ENCODE measurements at places on chromosomes 1 and 21.
A peak's percentile ranks its signal among the peaks of the same experiment; 100 is the strongest.

DNA sequence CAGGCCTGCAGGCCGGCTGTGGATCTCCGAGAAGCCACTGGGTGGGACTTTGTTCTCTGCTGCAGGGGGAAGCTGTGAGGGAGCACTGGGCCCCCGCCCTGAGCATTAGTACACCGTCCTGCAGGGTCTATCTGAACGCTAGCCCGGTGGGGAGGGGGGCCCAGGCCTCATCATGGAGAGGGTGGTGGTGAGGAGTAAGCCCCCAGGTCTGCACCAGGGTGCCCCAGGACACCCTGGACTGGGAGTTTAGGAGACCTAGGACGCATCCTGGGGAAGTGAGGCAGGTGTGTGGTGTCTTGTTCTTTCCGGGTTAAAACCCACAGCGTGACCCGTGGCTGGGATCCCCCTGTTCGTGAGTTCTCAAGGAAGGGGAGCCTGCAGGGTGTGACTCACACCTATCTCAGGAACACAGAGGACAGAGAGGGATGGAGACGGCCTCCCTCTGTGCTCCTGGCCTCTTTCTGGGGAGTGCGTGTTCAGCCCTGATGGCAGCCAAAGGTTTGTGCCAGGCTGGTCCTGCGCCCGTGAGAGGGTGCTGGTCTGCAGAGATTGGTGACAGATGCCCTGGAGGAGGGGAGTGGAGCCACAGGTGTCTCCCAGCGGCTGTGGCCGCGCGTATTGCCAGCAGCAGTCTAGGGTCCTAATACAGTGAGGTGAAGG is 44.8 kb downstream of the AGPAT3 start:
- DNase-seq, result no peak

- DNase-seq, result no peak
Observed at GRCh38 chr21:42150474-42151085, 68.4 kb upstream of the ABCG1 start.

- no peak for DNase-seq
Observed at GRCh38 chr1:182739545-182739944, 50.0 kb upstream of the NPL start.

DNA sequence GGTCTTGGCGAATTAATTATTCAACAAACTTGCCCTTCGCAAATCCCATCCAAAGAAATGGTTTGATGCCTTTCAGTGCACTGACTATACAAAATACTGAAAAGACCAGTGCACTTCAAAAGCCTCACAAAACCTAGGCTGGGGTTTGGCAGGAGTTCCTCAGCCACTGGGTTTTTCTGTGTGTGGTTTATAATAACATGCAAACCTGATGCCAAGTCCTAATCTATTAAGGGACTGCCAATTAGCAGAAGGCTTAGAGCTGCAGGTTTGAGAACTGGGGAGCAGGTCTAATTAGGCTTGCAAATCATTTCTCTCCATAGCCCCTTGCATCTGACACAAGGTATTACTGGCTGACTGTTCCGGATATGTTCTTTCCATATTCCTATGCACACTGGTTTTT is 27.7 kb downstream of the PLPP3 start:
- DNase-seq, result no peak

DNA sequence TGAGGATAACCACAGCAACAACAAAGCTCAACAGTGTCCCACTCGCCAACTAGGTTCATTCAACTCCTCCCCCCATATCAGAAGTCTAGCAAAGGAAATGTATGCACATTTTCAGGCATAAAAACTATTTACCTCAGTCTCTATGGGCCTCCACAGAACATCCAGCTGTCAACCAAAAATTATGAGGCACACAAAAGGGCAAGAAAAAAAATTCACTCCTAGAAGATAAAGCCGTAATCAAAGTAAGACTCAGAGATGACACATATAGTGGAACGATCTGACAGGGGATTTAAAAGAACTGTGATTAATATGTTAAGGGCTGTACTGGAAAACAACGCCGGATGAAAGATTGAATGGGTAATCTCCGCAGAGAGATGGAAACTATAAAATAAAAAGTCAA is 158.7 kb downstream of the NTPCR start:
- no peak for DNase-seq

GRCh38 chr1:67001682-67002425 is 52.1 kb downstream of the SLC35D1 start:
- DNase-seq, result no peak

DNA sequence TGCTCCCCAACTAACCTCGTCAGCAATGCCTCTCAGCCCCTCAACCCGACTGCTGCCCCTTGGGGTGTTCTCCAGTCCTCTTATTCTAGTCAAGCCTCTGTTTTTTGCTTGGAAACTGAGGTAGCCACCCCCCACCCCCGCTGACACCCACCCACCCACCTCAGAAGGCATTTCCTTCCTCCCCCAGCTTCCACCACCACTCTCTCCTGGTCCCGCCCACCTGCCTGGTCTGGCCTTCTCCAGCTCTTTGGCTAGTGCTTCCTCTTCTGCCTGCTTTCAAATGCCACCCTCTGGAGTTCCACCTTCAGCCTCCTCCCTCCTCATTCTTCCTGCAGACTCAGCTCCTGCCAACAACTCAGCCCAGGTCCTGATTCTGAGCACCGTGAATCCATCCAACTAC is 35.3 kb downstream of the OLFML2B start:
- DNase-seq, result no peak

GRCh38 chr1:87305151-87305550 is 23.5 kb upstream of the LMO4 start:
- no peak for DNase-seq

- DNase-seq, result no peak
Observed at GRCh38 chr1:225896494-225896893, 7.5 kb upstream of the LEFTY1 start.

- DNase-seq, result no peak
Observed at GRCh38 chr1:238115852-238116251, 225.1 kb upstream of the ZP4 start.

GRCh38 chr1:55781944-55782482 is 566.8 kb upstream of the USP24 start:
- no peak for DNase-seq

- no peak for DNase-seq
Observed at GRCh38 chr1:47872886-47873285, 124.3 kb downstream of the TRABD2B start.

DNA sequence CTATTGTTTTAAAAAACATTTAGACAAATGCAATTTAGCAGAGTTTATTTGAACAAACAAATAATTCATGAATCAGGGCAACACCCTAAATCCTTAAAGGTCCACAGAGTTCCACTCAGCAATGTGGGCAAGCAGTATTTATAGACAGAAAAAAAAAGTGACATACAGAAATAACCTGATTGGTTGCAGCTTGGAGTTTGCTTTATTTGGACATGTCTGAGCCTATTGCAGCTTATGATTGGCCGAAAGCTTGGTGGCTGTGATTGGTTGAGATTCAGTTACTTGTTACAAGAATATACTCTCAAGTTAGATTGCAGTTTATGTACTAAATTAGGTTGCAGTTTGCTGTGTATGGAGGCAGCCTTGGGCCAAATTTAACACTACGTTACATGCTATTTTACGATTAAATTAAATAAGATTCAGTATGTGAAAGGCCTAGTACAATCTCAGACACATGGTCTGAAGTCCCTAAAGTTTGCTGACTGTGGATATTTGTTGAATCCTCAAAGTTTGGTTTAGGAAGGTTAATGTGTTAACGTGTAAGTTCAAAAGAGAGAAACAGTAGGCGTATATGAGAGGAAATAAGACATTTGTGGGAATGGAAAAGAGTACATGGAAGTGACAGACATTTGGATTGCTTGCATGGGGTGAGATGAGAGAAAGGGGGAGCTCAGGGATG is 6.9 kb upstream of the CAMSAP2 start:
- DNase-seq, result no peak

GRCh38 chr1:225834417-225835329 is 24.7 kb downstream of the EPHX1 start:
- DNase-seq, result no peak

GRCh38 chr1:201361652-201362504 is 15.6 kb downstream of the TNNT2 start:
- DNase-seq, result peak; percentile 24

DNA sequence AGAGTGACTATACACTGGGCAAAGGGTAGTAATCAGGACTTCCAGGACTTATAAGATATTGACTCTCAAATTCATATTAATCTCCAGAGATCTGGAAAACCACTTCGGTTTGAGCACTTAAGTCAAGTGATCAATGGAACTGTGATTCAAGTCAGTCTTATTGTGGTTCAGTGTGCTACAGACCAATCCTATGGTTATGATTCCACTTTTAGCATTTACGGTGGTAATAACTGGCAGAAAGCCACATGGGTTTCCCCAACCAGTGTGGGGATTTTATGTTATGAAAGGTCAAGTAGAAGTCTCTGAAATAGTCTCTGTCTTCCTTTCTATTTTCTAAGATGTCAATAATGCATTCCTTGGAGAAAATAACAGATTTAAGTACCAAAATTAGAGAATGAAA is 151.3 kb upstream of the NEGR1 start:
- no peak for DNase-seq

DNA sequence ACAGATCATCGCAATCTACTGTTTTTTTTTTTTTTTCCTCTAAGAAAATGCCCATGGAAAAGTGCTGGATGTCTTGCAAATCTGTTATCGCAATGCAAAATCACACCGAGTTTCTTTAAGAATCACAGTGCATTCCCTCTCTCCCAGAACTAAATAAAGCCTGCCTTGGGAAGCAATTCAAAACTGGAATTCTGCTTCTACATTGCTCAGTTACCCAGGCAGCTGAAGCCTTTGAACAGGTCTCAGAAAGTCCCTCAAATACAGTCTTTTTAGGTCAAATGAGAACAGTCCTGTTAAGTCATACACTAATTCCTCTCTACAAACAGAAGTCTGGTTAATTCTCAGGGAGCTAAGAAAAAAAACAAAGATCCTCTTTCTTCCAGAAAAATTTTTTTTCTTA is 46.3 kb downstream of the SLC30A10 start:
- DNase-seq, result no peak

GRCh38 chr1:50156241-50157010 is 47.7 kb downstream of the ELAVL4 start:
- no peak for DNase-seq

- peak; percentile 43 for DNase-seq
Observed at GRCh38 chr1:110412576-110412975, 5.1 kb upstream of the LAMTOR5 start.

DNA sequence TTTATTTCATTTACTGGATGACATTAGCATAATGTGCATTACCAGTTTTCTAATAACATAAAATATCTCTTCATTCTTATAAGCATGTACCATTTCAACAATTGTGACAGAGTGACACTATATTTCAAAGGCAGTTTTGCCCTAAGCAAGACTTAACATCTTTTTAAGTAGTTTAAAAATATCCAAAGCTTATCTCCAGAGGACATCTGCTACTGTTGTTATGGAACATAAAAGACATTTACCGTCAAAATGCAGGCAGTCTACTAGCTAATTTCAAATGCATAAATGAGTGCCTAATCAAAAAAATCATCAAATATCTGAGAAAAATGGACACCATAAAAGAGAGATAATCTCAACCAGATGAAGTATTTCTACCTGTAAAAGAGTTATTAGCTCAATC is 782.4 kb upstream of the BRINP3 start:
- DNase-seq, result no peak

GRCh38 chr1:96039910-96040309 is 681.7 kb upstream of the PTBP2 start:
- no peak for DNase-seq

DNA sequence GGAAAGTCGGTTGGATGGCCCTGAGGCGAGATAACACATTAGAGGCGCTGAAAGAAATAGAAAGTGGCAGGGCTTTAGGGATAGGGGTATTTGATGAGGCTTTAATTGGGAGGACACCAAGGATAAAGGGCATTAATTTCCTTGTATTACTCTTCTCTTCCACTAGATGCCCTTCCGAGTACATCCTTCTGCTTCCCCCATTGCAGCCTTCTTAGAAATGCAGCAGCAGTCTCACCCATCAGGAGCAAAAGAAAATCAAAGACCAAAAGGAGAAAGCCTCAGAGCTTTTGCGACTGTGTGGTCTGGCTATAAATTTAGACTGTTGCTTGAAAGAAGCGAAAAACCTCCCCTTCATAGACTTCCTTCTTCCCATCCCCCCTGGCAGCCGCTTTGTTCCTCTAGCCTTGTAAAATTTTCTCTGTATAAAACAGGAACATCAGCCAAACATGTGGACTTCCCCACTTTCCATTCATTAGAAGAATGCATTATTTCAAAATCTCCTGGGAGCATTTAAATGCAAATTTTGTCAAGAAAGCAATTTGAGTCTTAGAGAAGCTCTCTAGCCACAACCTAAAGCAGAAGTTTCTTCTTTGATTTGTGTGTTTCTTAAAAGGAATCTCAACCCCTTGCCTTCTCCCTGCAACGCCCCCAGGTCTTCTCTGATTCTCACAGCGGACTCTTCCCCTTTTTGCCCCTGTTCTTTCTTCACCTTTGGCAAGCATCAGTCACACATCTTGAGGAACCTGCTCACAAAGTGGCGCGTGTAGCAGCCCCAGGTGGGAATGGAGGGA is 76.6 kb downstream of the NDUFS5 start:
- DNase-seq, result peak; percentile 27

GRCh38 chr1:160164121-160164520 is 12.7 kb downstream of the ATP1A4 start:
- DNase-seq, result no peak

- DNase-seq, result no peak
Observed at GRCh38 chr1:243903895-243904294, 53.9 kb upstream of the AKT3 start.

- no peak for DNase-seq
Observed at GRCh38 chr1:185534801-185535200, 199.4 kb upstream of the HMCN1 start.

- DNase-seq, result peak; percentile 14
Observed at GRCh38 chr1:176073524-176074157, 133.4 kb downstream of the COP1 start.

DNA sequence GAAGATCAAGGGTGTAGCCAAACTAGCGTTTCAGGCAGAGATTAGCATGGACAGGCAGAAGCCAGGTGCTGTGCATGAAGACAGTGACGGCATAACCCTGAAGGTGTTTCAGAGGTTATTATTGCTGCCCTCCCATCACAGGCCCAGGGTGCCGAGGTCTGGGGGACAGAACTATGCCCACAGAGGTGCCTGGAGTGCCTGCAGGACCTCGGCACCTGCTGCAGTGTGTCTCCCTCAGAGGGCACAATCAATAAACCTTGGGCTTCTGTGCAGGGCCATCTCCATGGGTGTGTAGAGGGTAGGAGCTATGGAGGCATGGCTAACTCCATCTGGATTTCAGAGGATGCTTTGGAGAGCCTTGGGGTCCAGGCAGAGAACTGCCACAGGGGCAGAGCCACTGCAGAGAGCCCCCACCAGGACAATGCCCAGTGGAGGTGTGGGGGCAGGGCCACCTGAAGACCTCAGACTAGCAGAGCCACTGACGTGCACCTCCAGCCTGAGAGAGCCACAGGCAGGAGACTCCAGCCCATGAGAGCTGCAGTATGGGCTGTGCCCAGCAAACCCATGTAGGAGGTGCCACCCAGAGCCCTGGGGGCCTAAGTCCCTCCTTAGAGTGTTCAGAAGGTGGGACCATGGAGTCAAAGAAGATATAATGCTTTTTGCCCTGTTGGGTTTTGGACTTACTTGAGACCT is 5.7 kb upstream of the ABCG1 start:
- no peak for DNase-seq

Measured in NCI-H1930 (cell line).